ENCODE measurements at places on chromosomes 2 and 18. TPM values are rescaled to one million over a fixed set of nuclear protein-coding genes. Genes with fewer than 3 reads are reported as not detected.

DNA sequence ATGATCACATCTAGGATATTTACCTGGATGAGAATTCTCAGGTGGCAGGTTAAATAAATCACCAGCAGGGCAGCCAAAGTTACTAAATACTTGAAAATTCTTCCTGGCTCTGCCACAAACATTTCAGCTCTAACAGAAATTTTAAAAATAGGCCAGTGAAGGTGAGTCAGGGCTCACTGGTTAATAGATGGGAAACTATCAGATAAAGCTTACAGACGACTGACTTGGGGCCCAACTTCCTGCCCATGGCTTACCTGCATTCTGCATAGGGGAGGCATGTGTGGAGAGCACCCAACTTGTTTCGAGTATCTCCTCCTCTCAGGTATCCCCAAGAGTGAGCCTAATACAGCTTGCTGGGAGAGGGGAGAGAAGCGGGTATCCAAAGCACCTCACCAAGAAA is 57.8 kb downstream of the SPRED2 start:
- DNase-seq, result no peak

IL1RN gene
- total RNA-seq, result 11.9 TPM

ALPG gene
- 8.1 TPM for total RNA-seq

DNA sequence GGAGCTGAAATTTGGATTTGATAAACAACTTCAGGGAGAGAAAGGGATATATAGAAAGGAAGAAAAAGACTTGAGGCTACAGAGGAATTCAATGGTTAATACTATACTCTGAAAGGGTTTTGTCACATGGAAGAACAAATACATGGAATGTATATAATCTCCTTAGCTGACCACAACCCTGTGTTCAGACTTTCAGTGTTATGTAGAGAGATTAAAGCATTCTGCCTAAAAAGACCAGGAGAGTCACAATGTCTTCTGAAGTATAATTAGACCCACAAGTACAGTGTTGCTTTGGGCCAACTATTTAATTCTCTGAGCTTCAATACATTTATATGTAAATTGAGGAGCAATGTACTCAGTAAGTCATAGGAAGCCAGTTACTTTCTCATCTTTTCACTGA is 123.8 kb upstream of the FSHR start:
- no peak for DNase-seq

DNA sequence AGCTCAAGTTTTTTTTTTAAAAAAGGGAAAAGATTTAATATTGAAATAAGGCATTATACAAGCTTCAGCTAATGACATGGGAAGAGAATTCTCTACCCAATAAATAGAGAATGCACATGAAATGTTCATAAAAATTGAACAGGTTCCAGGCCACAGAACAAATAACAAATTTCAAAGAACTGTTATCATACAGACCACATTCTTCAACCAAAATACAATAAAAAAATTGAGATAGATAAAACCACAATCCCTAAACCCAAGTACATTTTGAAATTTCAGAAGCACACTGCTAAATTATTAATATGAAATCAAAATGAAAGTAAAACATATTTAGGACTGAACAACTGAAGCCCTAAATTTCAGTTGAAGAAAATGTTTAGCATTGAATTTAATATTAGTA is 89.6 kb downstream of the BCL2 start:
- DNase-seq, result no peak

DNA sequence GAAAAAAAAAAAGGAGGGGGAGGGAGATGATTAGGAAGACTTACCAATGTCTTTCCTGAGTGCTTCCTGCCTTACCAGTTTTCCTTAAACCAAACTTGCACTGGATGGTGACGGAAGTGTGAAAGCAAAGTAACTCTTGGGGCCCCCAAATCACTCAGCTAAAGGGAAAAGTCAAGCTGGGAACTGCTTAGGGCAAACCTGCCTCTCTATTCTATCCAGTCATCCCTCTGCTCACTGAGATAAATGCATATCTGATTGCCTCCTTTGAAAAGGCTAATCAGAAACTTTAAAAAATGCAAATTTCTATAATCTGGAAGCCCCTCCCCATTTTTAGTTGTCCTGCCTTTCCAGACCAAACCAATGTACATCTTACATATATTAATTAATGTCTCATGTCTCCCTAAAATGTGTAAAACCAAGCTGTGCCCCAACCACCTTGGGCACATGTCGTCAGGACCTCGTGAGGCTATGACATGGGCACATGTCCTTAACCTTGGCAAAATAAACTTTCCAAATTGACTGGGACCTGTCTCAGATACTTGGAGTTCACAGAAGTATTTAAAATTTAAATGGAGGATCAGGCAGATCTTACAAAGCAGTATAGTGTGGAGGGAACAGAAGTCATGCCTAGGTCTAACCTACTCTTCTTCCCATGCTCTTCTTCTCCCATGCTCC is 7.2 kb upstream of the CYBRD1 start:
- DNase-seq, result no peak

- no peak for DNase-seq
Observed at GRCh38 chr2:225177098-225177497, 134.8 kb upstream of the DOCK10 start.

CFC1 gene
- 0.28 TPM for total RNA-seq

DNA sequence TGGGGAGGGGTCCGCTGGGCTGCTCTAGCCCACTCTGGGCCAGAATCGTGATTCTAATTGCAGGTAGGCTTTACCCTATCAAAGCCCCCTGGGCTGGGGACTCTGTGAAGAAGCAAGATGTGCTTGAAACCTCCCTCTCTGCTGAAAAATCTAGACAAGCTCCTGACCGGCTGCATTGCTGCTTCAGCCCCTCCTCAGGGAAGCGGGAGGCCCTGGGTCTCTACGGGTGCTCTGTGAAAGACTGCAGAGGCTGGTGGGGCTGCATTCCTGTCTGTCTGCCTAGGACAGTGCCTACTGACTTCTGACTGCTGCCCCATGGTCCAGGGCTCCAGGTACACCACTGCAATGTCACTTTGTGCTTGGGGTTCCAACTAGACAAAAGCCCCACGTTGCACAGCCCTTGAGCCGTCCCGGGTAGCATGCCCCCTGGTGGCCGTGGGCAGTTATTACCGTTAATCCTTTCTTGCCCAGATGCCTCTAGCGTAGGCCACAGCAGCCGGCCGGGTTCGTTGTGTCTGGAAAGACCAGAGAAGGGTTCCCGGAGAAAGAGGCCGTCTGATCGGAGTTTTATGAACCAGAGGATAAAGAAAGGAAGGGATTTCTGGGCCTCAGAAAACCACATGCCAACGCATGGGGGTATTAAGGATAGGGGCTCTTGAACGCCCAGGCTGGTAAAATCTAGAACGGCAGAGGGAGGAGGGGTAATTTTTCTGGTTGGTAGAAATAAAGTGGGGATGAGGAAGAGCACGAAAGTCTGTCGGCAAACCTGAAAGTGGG is 15.9 kb upstream of the C1QL2 start:
- DNase-seq, result peak; percentile 49

MC2R gene
- total RNA-seq, result not detected

SERPINB13 gene
- total RNA-seq, result not detected

LOXHD1 gene
- not detected for total RNA-seq

DNA sequence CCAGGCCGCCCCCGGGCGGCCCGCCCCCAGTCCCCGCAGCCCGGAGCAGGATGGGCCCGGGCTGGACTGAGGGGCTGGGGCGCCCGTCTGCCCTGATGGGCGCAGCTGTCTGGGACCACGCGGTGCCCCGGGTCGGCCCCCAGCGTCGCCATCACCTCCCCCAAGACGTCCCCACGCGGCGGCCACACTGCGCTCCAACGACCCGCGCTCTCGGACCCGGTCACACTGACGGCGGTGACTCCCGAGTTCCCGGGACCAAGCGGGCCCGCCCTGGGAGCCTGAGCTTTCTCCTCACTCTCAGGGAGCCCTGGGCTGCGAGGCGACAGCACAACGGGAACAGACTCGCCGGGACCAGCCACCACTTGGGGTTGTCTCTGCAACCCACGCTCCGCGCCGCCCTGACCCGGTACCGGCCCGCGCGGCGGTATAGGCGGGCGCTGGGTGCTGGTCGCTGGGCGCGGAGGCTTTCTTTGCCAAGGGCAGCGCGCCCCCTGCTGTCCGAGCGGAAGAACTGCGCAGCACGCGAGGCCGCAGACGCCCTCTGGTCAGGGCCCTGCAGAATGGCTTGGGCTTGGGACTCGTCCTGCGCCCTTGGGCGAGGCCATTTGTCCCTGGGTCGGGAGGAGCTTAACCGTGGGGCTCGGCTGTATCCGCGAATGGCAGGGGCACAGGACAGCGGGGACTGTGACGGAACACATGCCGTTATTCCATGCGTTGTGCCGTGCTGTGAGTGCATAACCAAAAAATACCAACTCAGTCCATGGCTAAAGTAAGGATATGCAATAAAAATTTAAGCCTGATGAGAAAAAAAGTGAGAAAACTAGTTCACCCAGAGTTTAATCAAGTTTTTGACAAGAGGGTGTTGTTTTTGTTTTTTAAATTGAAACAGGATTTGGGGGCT is 54.8 kb upstream of the ANKRD62 start:
- DNase-seq, result peak; percentile 87

Data from mucosa of descending colon (tissue), 3 donors.